Activated T-cell treated with anti-CD3 and anti-CD28 coated beads, Interleukin-2, amount 50 U/mL, for 1 hour (primary cell): ENCODE measurements at places on chromosomes 4 and X.
A peak's percentile ranks its signal among the peaks of the same experiment; 100 is the strongest.

GRCh38 chrX:19624739-19625138 lies 109.4 kb upstream of the MAP3K15 start:
- no peak for DNase-seq

DNA sequence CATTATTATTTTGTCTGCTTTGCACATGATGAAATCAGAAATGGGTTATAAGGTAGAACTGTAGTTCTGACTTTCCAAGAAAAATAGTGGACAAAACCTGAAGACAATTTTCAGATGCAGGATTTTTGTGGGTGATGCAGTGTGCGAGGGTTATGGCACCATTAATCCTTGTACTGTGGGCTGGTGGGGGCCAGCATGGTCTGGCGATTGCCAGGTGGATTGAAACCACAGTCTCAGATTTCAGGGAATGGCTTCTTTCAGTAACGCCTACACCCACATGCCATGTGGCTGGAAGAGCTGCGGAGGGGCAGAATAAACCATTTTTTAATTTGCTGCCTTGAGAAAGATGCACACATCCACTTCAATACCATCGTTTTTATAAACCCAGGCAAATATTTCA lies 150.5 kb downstream of the ARSF start:
- no peak for DNase-seq

DNA sequence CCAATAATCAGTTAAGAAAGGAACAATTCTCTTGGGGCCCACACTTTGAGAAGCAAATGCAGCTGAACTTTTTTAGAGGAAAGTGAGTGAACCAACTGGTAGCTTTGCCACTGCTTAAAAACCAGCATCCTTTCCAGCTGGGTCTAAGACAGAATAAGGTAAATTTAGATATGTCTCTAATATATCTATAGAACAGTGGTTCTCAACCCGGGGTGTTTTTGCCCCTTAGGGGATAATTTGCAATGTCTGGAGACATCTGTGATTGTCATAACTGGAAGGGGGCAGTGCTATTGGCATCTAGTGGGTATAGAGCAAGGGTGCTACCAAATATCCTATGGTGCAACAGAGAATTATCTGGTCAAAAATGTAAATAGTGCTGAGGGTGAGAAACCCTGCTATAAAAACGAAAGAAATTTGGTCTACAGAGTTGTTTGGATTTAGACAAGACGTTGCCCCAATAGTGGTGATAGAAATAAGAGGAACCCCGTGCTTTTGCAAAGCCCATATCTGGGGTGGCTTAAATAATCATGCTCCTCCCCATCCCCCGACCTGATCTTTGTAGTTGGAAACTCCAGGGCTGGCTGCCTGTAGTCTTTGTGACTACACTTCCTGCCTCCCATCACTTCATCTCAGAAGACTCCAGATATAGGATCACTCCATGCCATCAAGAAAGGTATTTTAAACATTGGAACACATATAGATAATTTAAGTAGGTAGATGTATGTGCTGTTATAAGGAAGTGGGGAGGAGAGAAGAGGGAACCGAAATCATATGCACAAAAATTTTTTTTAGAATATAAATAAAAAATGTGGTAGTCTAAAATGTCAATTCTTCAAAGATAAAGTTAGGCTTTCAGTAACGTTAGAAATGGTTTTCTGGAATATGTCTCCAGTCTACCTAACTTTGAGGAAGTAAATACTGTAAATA lies at the start of gene TLR7:
Gene TLR7, plus strand, starts transcription at position 622 of the 927 bp plus-strand sequence. CDS start 507 bp downstream, outside the sequence.
- no peak for DNase-seq

DNA sequence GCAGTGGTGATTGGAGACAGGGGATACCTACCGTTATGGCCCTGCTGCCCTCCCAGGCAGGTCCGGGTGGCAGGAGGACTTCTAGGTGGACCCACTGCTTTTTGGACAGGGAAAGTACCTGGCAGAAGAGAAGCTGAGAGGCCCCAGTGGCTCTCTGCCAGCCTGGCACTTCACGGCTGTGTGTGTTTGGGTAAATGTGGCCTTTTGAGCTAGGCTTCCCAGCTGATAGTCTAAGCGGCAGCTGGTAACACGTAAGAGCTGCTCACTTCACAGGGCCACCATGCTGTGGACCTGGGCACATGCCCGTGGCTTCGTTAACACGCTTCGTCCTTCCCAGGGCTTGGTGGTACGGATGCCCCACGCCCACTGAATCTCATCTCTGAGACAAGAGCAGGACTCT lies 92.0 kb upstream of the CLCN4 start:
- DNase-seq, result no peak

- no peak for DNase-seq
Observed at GRCh38 chr4:42352049-42352448, 45.2 kb upstream of the SHISA3 start.

GRCh38 chrX:131725001-131725654 lies 181.3 kb downstream of the OR13H1 start:
- DNase-seq, result no peak

DNA sequence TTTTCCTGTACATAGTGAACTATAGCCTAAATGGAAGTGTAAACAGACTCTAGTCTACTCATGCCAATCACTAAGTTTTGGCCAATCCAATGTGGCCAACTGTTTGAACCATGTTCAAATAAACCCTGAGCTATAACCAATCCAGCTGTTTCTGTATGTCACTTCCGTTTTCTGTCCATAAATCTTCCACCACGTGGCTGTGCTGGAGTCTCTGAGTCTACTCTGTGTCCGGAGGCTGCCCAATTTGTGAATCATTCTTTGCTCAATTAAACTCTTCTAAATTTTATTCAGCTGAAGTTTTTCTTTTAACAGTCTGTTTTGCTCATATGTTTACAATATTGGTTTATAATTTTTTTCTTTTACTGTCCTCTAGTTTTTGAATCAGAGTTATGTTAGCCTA lies 112.3 kb upstream of the BANK1 start:
- no peak for DNase-seq

DNA sequence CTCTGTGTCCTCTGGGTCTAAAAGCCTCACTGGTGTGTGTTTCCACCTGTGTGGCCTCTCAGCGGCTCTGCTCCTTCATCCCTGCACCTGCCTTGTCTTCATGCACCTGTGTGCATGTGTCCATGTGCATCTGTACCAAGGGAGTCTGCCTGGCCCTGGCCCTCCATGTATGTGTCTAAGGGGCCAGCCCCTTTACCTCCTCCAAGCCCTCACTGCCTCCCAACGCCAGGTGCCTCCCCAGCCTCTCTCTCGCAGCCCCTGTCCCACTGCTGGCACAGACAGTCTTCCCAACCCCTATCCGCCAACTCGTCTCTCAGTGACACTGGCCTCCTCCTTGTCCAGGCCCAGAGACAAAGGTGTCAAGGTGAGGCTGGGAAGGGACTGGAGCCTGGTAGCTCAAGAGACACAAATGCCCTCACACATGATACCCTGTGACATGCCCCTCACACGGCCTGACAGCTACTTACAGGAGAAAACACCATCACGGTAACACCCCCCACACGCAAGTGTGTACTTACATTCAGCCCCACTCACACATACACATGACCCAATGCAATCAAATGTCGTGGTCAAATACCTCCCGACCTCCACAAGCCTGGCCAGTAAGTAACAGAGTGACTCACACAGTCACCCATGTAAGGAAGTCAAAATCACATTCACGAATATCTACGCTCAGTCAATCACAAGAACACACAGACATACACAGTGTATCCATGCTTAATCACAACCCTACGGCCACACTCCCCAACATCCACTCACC lies 11.4 kb downstream of the L1CAM start:
- no peak for DNase-seq

DNA sequence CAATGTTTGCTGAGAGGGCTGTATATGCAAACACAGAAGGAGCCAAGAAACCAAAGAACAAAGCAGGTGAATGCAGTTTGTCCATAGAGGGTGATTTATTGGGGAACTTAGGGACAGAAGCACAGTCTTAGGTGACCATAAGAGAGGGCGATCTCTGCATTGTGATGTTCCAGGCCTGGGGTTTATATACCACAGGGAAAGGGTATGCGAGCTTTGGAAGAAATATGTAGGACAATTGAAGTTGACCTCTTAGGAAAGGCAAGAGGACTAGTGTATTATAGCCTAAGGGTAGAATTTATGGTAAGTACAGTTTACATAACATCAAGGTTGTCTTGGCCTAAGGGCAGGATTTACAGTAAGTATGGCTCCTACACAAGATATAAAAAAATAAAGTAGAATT lies 27.8 kb downstream of the FAM184B start:
- DNase-seq, result no peak

GRCh38 chrX:102338162-102338561 lies 91.2 kb downstream of the NXF2 start:
- no peak for DNase-seq

- DNase-seq, result no peak
Observed at GRCh38 chr4:101290654-101291053, 56.7 kb downstream of the PPP3CA start.

- DNase-seq, result no peak
Observed at GRCh38 chr4:175440786-175441185, 371.3 kb downstream of the GPM6A start.

DNA sequence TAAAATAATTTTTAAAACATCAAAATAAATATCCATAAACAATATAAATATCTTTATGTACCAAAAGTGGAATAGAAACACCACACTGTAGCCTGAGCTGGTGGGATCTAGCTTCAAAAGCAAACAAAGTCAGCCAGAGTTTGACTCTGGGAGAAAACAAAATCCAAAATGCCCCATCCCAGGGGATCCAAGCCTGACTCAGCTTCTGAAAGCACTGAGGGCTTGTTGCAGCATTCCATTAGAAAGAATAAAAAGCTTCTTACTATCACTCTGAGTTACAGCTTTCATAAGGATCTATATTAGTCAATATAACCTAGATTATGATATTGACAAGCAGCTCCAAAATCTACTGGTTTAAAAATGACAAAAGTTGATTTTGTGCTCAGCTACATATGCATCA lies 149.7 kb upstream of the ANKRD50 start:
- DNase-seq, result no peak

- DNase-seq, result no peak
Observed at GRCh38 chr4:111435986-111436744, 709.1 kb upstream of the FAM241A start.

- no peak for DNase-seq
Observed at GRCh38 chrX:38552721-38553120, 8.6 kb upstream of the TSPAN7 start.

DNA sequence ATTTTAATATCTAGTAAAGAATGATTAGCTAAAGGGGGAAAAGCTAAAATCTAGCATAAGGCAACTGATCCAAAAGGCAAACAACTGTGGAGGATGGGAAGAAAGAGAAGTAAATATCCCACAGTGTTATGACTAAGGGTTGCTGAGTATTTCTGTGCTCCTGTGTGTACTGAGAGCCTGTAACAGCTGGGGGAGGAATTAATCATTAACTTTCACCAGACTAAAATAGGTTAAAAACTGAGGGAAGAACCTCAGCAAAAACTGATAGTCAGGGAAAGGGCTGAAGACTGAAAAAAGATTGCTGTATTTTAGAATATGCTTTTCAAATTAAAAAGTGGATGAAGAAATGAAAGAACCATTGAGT lies 365.9 kb downstream of the CXXC4 start:
- DNase-seq, result no peak

DNA sequence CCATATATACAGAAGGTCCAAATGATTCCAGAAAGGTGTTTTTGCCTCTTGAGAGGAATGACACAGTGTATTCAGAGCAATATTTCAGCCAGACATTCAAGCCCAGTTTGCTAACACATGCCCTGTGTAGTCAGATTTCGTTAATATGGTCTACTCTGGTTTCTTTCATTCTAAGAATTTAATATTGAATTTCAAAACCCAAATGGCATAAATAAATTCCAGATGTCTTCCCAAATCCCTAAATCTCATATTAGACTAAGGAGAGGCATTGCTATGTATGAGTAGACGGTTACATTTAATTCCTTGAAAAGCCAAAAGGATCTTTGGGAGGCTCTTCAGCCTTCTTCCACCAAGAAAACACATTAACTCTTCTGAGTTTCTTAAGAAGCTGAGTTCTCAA lies 66.3 kb upstream of the C1QTNF7 start:
- DNase-seq, result no peak

DNA sequence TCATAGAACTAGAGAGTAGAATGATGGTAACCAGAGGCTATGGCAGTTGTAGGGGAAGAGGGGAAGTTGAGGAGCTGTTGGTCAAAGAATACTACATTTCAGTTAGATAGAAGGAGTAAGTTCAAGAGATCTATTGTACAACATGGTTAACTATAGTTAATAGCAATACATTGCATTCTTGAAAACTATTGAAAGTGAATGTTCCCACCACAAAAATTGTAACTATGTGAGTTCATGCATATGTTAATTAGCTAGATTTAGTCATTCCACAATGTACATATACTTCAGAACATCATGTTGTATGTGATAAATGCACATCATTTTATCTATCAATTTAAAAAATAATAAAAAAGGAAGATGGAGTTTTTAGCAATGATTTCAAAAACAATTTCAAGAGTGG lies 125.3 kb upstream of the IL15 start:
- DNase-seq, result no peak

GRCh38 chr4:154332681-154333421 lies 158.7 kb downstream of the DCHS2 start:
- peak; percentile 52 for DNase-seq

DNA sequence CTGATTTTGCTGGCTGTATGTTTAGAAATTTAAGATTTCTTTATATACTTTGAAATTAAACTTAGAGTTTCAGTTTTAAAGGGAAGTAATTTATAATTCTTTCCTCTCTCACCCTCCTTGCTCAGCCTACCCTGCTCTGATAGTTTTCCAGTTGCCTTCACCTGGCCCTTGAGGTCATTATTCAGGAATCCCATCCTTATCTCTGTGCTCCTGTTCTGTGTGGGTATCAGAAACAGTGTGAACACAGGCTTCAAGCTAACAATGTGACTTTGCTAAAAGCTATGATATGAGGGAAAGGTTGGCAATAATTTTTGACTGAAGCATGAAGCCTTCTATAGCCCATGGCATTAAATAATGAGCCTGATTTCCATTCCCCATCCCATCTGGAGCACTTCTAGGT lies 128.1 kb downstream of the MID1 start:
- DNase-seq, result no peak

- peak; percentile 49 for DNase-seq
Observed at GRCh38 chr4:89303177-89303576, 4.4 kb downstream of the GPRIN3 start.

- DNase-seq, result no peak
Observed at GRCh38 chr4:17494258-17495190, 17.4 kb downstream of the QDPR start.

GRCh38 chr4:122044501-122044900 lies 92.6 kb upstream of the TRPC3 start:
- no peak for DNase-seq

DNA sequence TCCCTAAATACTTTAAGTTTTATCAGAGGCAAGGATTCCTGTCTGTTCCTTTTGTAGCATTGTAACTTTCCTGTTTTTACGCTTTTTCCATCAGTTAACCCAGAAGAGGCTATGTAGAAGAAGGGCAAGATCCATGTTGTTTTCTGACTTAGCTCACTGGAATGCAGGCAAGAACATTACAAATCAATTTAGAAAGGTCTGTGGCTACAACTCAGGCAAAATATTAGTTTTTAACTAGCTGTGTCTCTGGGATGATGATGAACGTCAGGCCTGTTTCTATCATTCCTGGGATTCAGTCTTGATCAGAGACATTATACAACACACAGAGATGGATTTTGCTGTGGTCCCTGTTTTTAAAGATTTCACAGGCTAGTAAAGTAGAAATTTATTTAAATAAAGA lies 813.0 kb upstream of the POU3F4 start:
- no peak for DNase-seq
